ENCODE measurements at places on chromosomes 7 and 10. TPM values are rescaled to one million over a fixed set of nuclear protein-coding genes. Genes with fewer than 3 reads are reported as not detected.

KCP gene
- total RNA-seq, result 0.81 TPM

PRF1 gene
- 4.3 TPM for total RNA-seq

UNC5B gene
- 32.4 TPM for total RNA-seq

BMPER gene
- total RNA-seq, result 1.5 TPM

LIPM gene
- total RNA-seq, result not detected

NPY gene
- total RNA-seq, result not detected

SAP25 gene
- total RNA-seq, result 1.1 TPM

FANK1 gene
- 7.1 TPM for total RNA-seq

RBM28 gene
- total RNA-seq, result 26.8 TPM

CNNM1 gene
- 0.36 TPM for total RNA-seq

ADAM12 gene
- total RNA-seq, result 0.61 TPM

NKX2-3 gene
- 11.7 TPM for total RNA-seq

LIPF gene
- not detected for total RNA-seq

C7orf33 gene
- not detected for total RNA-seq

CHCHD1 gene
- 26.0 TPM for total RNA-seq

AGMO gene
- 0.37 TPM for total RNA-seq

ADK gene
- 16.2 TPM for total RNA-seq

PTPRZ1 gene
- total RNA-seq, result 0.12 TPM

LRIT1 gene
- not detected for total RNA-seq

OR2AE1 gene
- total RNA-seq, result not detected

ZNF800 gene
- 31.9 TPM for total RNA-seq

COL1A2 gene
- total RNA-seq, result 28.1 TPM

RBP4 gene
- total RNA-seq, result 8.3 TPM

CYP3A4 gene
- total RNA-seq, result 4.9 TPM
